ENCODE measurements at places on chromosomes 3 and 15. TPM values are rescaled to one million over a fixed set of nuclear protein-coding genes. Genes with fewer than 3 reads are reported as not detected.

DNA sequence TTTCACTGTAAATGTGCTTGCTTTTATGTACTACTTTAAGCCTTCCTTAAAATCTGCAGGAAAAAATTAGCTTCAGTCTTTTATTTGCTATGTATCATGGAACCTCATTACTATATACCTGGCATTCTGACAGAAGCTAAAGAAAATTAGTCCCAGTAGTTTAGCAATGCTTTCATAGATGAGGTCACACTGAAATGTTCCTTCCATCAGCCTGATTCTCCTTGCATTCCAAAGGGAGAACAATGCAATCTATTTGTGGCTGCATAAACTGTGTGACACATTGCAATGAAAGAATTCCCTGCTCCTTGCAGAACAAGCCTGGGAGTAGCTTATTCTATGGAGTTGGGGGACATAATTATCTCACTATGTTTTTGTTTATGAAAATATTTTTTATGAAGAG is 691.5 kb upstream of the ARPP21 start:
- H3K36me3 ChIP-seq: no peaks in the 10 kb centered on the region
- DNase-seq: no peak
- no peaks in the 10 kb centered on the region for H3K27me3 ChIP-seq
- H3K4me3 ChIP-seq: no peak overlapping the region
- no peak overlapping the region for H3K27ac ChIP-seq
- H3K4me1 ChIP-seq: no peaks in the 10 kb centered on the region

GRCh38 chr3:54251705-54252104 is 129.4 kb downstream of the CACNA2D3 start:
- no peak overlapping the region for H3K27ac ChIP-seq
- H3K36me3 ChIP-seq: no peaks in the 10 kb centered on the region
- no peaks in the 10 kb centered on the region for H3K4me1 ChIP-seq
- no peak for DNase-seq

- no peaks in the 10 kb centered on the region for H3K36me3 ChIP-seq
- H3K4me3 ChIP-seq: no peak overlapping the region
- DNase-seq: no peak
- no peaks in the 10 kb centered on the region for H3K27me3 ChIP-seq
- no peaks in the 10 kb centered on the region for H3K4me1 ChIP-seq
- no peak overlapping the region for H3K27ac ChIP-seq
Observed at GRCh38 chr15:27336676-27337075, 365.7 kb downstream of the GABRG3 start.

DNA sequence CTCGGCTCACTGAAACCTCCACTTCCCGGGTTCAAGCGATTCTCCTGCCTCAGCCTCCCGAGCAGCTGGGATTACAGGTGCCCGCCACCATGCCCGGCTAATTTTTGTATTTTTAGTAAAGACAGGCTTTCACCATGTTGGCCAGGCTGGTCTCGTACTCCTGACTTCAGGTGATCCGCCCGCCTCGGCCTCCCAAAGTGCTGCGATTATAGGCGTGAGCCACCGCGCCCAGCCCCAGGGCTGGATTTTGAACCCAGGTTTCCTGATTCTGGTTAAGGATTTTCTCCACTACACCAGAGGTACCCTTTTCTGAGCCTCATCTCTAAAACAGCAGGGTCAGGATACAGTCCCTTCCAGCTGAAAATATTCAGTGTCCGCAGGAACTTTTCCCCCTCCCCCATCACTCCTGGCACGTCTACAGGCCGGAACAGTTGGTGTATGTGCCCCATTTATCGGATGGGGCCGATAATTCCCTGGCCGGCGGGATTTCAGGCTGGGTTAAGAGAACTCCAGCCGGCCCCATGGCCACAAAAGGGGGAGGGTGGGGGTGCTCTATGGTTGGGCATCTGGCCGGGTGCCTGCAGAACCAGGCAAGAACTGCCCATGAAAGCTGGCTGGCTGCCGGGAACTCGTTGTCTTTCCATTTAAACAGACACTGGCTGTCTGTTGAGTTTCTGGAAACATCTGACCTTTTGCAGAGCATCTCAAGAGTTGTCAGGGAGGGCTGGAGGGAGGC is 26.8 kb upstream of the SEMA4B start:
- H3K4me3 ChIP-seq: no peak overlapping the region
- H3K36me3 ChIP-seq: no peaks in the 10 kb centered on the region
- peaks cover 11% of the 10 kb centered on the region for H3K4me1 ChIP-seq
- peak overlapping the region; percentile 97 for H3K27ac ChIP-seq

- no peaks in the 10 kb centered on the region for H3K27me3 ChIP-seq
- peak; percentile 38 for DNase-seq
- no peak overlapping the region for H3K27ac ChIP-seq
- no peaks in the 10 kb centered on the region for H3K4me1 ChIP-seq
- no peak overlapping the region for H3K4me3 ChIP-seq
Observed at GRCh38 chr3:62201438-62202035, 171.8 kb downstream of the FEZF2 start.

SLC35G2 gene
- 1.5 TPM for total RNA-seq

- no peak for DNase-seq
- no peaks in the 10 kb centered on the region for H3K4me1 ChIP-seq
- H3K4me3 ChIP-seq: no peak overlapping the region
- H3K27ac ChIP-seq: no peak overlapping the region
Observed at GRCh38 chr3:153621953-153622352, 459.9 kb downstream of the RAP2B start.

GRCh38 chr3:70811880-70812279 is 499.4 kb upstream of the MDFIC2 start:
- H3K4me3 ChIP-seq: no peak overlapping the region
- H3K4me1 ChIP-seq: no peaks in the 10 kb centered on the region
- H3K27me3 ChIP-seq: no peaks in the 10 kb centered on the region
- no peak overlapping the region for H3K27ac ChIP-seq
- H3K36me3 ChIP-seq: no peaks in the 10 kb centered on the region
- DNase-seq: peak; percentile 15

GRCh38 chr3:194043516-194043915 is 92.4 kb upstream of the HES1 start:
- no peak overlapping the region for H3K4me3 ChIP-seq
- peak overlapping the region; percentile 14 for H3K27ac ChIP-seq
- no peaks in the 10 kb centered on the region for H3K4me1 ChIP-seq
- DNase-seq: peak; percentile 44
- H3K36me3 ChIP-seq: no peaks in the 10 kb centered on the region

DNA sequence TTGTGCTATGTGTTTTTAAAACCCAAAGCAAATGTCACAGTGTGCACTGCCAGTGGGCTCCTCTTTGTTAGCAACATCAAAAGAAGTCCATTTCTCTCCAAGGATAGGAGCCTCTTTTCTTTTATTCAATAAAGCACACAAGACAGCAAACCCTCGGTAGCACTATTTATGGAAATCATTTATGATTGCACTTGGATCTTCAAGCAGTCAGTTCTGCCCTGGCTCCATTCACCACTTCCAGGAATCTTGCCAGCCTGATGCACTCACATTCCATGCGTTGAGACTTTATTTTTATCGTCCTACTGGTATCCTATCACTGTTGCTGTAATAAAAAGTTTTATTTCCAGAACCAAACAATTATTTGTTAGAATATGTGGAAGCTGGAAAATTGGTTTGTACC is 412.1 kb downstream of the TBL1XR1 start:
- H3K4me1 ChIP-seq: no peaks in the 10 kb centered on the region
- no peak overlapping the region for H3K4me3 ChIP-seq
- no peak for DNase-seq
- no peak overlapping the region for H3K27ac ChIP-seq

DNA sequence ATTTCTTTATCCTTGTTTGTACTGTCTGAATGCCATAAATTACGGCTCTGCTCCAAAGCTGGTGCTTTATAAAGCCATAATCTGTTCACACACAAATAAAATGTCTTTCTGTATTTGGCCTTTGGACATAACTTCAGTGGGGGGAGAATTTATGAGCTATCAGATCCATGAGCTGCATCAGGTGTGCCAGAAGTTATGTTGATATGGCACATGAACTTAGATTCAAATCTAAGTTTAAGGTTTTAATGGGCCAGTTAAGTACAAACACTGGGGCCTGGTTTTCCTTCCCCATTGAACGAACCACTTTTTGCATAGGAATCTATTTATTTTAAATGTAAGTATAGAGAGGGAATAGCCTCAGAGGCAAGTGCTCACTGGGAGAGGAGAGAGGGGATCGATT is 239.9 kb downstream of the NFKBIZ start:
- peak overlapping the region; percentile 77 for H3K27ac ChIP-seq
- peaks cover 52% of the 10 kb centered on the region for H3K4me1 ChIP-seq
- no peak for DNase-seq
- H3K36me3 ChIP-seq: no peaks in the 10 kb centered on the region
- H3K4me3 ChIP-seq: no peak overlapping the region
- H3K27me3 ChIP-seq: no peaks in the 10 kb centered on the region

SCN11A gene
- 3.7 TPM for total RNA-seq

DNA sequence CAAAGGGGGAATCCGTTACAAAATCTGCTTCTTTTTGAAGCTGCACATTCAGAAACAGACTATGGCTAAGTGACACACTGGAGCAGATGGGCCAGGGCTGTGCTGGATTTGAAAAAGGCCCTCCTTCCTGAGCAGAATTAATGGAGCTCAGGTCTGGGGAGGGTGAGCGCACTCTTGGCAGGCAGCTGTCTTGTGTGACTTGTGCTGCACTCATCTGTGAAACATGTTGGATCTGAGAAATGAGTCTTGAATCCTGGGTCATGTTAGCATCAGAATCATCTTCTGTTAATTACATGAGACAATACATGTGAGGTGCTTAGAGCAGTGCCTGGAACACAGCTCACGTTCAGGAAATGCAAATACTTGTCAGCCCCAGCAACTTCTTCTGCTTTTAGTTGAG is 219.6 kb downstream of the THSD4 start:
- H3K27me3 ChIP-seq: no peaks in the 10 kb centered on the region
- no peak overlapping the region for H3K4me3 ChIP-seq
- H3K27ac ChIP-seq: no peak overlapping the region
- DNase-seq: no peak

GRCh38 chr3:48026951-48027908 is 11.0 kb upstream of the MAP4 start:
- DNase-seq: no peak
- no peaks in the 10 kb centered on the region for H3K27me3 ChIP-seq
- no peaks in the 10 kb centered on the region for H3K36me3 ChIP-seq
- H3K4me1 ChIP-seq: peaks cover 22% of the 10 kb centered on the region

DNA sequence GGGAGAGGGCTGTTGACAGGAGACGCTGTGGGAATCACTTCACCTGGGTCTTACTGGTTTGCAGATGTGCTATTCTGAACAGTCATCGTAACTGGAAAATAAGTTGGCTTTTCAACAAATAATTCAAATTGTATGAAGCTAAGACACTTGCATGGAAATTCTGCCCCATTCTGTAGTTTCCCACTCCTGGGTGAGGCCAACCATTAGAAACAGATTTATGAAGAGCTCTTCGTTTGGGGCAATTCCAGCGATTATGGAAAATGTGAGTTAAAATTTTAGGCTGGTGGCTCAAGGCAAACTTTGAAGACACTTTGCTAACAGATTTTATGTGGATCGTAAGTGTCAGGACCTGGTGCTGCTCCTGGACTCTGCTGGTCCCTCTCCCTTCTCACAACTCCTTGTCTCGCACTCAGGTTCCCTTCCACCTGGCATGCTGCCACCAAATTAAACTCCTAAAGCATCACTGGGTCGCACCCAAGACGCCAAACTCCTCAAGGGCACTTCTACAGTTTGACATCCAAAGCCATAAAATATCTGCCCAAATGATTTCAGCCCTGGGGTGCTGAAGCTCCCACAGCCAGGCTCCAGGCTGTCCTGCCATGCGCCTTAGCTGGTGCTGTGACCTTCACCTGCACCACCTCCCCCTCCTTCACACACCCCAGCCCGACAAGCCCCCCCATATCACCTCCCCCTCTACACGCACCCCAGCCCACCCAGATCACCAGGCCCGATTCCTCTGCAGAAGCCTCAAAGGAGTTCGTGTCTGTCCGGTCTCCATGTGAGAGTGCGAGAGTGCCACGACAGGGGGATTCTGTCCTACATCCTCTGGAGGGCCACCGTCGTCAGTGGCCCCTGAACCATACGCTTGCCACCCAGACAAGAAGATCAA is 138.4 kb downstream of the NSMCE3 start:
- no peaks in the 10 kb centered on the region for H3K36me3 ChIP-seq
- H3K27ac ChIP-seq: no peak overlapping the region
- no peak overlapping the region for H3K4me3 ChIP-seq
- DNase-seq: no peak
- H3K4me1 ChIP-seq: no peaks in the 10 kb centered on the region

NEK10 gene
- 2.0 TPM for total RNA-seq

GRCh38 chr3:103873021-103873420 is 1438.2 kb downstream of the ZPLD1 start:
- no peak overlapping the region for H3K27ac ChIP-seq
- H3K36me3 ChIP-seq: no peaks in the 10 kb centered on the region
- H3K4me3 ChIP-seq: no peak overlapping the region
- H3K4me1 ChIP-seq: no peaks in the 10 kb centered on the region
- no peaks in the 10 kb centered on the region for H3K27me3 ChIP-seq

GRCh38 chr15:72136170-72137051 is 18.2 kb downstream of the SENP8 start:
- no peak overlapping the region for H3K27ac ChIP-seq
- DNase-seq: no peak
- H3K4me3 ChIP-seq: no peak overlapping the region
- no peaks in the 10 kb centered on the region for H3K36me3 ChIP-seq

ANKRD34C gene
- not detected for total RNA-seq

- no peaks in the 10 kb centered on the region for H3K36me3 ChIP-seq
- no peaks in the 10 kb centered on the region for H3K27me3 ChIP-seq
- no peak for DNase-seq
- no peaks in the 10 kb centered on the region for H3K4me1 ChIP-seq
- H3K4me3 ChIP-seq: no peak overlapping the region
Observed at GRCh38 chr3:18134386-18135059, 290.6 kb downstream of the SATB1 start.

GRCh38 chr3:128945041-128945877 is 48.6 kb downstream of the CFAP92 start:
- no peak overlapping the region for H3K27ac ChIP-seq
- no peaks in the 10 kb centered on the region for H3K27me3 ChIP-seq
- H3K4me1 ChIP-seq: no peaks in the 10 kb centered on the region
- no peak overlapping the region for H3K4me3 ChIP-seq
- no peak for DNase-seq

DNA sequence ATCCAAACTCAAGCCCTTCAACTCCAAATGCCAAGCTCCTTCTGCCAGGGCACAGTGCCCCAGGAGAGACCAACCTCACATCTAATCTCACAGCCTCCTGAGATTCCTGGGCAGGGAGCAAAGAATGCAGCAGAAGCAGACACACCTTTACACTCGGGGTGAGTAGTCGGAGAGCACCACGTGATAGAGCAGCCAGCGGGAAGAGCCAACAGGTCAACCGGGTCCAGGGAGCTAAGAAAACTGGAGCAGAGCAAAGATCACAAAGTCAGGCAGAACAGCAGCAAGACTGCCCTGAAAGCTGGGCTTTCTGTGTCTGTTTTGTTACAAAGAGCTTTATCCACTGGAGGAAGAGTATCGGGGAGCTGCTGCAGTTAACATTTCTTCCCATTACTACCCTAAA is 4.2 kb downstream of the B3GALNT1 start:
- H3K27ac ChIP-seq: no peak overlapping the region
- no peaks in the 10 kb centered on the region for H3K27me3 ChIP-seq
- no peaks in the 10 kb centered on the region for H3K4me1 ChIP-seq
- no peak overlapping the region for H3K4me3 ChIP-seq
- H3K36me3 ChIP-seq: no peaks in the 10 kb centered on the region
- peak; percentile 56 for DNase-seq

COL6A6 gene
- total RNA-seq: 1.0 TPM

Data from hepatocyte (in vitro differentiated cells).